ENCODE measurements at places on chromosomes 16 and 17.

- DNase-seq = peak; percentile 85
These were observed 5.8 kb upstream of the KIFC3 start for GRCh38 chr16:57807968-57808528.

DNA sequence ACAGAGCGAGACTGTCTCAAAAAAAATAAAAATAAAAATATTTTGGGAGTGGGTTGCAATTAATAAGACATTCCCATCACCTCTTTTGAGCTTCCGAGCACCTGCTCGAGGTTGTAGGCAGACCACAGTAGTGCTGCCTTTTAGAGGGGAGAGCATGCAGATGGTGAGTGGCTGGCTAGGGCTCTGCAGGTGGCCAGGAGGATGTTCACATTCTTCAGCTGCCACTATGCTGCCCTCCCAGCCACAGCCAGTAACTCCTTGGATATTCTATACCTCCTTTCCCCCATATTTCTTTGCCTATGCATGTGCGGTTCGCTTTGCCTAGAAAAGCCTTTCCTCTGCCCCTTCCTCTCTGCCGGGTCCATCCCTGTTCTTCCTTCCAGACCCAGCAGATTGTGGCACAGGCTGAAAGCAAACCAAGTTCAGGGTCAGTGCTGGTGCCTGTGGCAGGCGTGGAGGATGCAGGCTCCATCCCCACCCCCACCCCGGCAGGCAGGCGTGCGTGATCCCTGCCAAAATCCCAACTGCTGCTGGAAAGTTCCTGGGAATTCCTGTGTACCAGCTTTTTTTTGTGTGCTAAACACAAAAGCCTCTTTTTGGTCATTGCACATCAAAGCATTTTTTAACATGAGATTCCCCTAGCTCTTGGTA is 33.8 kb upstream of the CMIP start:
- peak; percentile 33 for DNase-seq

DNA sequence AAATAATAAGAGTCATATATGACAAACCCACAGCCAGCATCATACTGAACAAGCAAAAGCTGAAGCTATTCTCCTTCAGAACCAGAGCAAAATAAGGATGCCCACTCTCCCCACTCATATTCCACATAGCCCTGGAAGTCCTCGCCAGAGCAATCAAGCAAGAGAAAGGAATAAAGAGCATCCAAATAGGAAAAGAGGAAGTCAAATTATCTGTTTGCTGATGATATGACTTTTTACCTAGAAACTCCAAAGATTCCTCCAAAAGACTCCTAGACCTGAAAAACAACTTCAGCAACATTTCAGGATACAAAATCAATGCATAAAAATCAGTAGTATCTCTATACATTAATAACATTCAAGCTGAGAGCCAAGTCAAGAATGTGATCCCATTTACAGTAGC is 217.5 kb downstream of the ABCC12 start:
- DNase-seq = no peak

GRCh38 chr16:85301231-85301630 is 189.0 kb upstream of the CIBAR2 start:
- DNase-seq = no peak

- no peak for DNase-seq
These were observed 10.6 kb upstream of the CDH8 start for GRCh38 chr16:62046801-62047200.

DNA sequence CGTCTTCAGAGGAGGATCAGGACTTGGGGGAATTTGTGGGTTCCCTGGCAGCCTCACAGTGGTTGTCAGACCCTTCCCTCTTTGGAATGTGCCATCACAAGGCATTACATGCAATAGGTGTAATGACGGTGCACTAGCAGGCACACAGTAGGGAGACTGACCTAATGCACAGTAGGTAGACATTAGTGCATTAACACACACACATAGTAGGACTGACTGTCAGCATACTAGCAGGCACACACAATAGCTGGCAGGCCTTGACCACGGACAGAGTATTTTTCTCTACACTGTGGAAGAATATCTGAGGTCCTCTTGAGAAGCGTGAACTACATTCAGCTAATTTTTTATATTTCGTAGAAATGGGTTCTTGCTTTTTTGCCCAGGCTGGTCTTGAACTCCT is 10.9 kb upstream of the UBALD2 start:
- DNase-seq = no peak

DNA sequence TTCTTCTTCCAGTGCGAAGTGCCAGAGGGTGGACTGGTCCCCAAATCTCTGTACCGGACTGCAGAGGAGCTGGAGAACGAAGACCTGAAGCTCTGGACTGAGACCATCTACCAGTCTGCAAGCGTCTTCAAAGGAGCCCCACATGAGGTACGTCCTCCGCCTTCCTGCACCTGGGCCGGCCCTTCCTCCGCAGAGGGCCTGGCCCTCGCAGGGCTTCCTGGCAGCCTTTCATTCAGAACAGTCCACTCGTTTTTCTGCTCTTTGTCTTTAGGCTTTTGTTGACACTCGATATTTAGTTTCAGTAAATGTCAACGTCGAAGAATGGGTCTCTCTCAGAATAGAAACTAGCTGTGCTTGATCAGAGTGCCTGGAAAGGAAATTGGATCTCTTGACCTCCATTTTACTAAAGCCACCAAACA is 68.6 kb downstream of the SEC14L1 start:
- DNase-seq = no peak

GRCh38 chr17:59790910-59791309 is 83.5 kb downstream of the VMP1 start:
- DNase-seq = no peak

GRCh38 chr17:51397361-51398127 is 137.2 kb downstream of the UTP18 start:
- DNase-seq = no peak

Data from iPS-NIHi11 (cell line).